ENCODE measurements at places on chromosomes 5 and 9.
A peak's percentile ranks its signal among the peaks of the same experiment; 100 is the strongest.

GRCh38 chr9:124352616-124353015, 62.6 kb downstream of the PSMB7 start:
- no peak for DNase-seq

DNA sequence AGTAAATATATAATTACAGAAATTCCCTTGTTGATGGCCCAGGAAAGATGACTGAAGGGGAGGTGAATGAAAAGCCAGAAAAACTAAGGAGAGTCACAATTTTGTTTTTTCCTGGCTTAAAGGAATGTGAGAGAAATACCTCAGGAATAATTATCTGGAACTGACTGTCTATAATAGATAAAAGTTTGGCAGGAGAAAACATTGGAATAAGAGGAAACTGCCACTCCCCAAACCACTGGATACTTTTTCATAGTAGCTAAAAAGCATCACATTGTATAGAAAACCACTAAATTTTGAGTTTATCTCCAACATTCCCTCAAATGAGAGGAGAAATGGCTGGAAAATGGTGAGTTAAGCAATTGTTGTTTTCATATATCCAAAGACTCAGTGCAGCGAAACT, 326.0 kb downstream of the NPR3 start:
- no peak for DNase-seq

DNA sequence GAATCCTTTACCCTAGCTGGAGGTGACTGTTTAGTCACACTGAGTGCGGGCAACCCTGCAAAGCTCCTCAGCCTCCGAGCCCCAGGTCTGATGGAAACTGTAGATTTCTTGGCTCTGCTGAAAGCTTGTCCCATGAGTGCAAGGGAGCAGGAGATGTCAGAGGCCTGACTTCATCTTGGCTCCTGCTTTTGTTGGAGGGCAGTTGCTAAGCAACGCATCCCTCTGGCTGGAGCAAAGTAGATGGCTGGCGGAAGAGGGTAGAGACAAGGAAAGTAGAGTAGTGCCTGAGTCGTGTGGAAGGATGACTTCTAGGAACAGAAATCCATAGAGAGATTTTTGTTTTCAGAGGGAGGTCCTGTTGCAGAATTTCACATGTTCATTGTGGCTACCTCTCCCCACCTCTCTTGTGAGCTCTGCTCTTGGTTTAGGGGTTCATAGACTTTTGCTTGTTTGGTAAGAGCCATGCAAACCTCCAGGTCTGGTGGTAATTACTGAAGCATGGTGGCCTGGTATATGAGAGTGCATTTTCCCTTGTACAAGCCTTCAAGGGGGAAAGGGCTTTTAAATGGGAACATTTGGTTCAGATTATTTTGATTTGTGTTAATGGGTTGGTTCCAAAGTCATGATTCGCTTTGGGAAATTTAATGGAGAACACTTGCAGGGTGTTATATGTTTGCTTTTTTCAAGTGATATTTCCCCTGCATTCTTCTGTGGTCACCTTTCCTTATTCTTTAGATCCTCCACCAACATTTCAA, 71.5 kb downstream of the ARHGAP26 start:
- no peak for DNase-seq

- peak; percentile 13 for DNase-seq
Observed at GRCh38 chr9:135989722-135990467, 28.7 kb upstream of the UBAC1 start.

DNA sequence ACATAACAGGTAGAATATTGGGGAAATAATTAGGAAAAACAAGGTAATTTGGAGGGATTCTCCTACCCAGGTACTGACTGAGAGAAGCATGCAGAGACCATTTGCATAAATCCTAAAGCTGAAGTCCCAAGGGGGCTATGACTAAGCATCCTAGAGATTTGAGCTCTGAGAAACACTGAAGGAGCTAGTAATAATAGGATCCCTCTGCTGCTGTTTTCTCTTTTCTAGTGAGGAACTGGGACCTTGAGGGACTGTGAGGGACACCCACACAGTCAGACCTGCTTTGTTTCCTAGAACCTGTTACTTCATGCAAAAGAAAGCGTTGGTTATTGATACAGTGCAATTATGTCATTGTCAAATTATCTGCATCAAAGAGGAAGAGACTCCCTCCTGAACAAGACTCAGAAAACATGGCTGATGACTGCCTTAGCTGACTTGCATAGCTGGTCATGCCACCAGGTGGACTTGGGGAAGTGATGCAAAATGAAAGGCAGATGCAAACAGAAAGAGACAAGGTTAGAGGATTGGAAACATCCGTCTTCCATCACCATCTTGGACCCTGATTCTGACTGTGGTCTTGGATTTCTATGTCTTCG, 335.4 kb downstream of the NTRK2 start:
- DNase-seq: no peak

DNA sequence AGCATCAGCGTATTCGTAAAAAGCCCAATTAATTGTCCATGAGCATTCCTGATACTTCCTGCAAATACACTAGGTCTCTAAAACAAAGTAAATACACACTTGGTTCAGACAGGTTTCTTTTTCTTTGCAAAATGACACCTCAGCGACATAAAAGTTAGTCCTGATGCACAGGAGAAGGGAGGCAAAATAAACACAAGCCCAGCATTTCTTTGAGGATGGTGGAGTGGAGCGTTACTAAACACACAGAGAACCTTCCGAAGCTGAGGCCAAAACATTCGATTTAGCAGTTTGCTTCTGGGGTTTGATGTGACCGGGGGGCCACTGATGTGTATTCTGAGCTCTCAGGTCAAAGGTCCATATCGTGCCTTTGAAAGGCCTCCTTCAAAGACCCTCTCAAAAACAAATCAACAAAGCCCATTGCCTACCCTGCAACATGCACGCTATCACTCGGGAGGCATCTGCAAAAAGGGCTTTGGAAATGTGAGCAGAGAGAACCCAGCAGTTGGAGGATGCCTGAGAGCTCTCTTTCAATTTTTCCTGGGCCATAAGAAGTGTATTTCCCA, 268.4 kb upstream of the PANK3 start:
- DNase-seq: no peak

DNA sequence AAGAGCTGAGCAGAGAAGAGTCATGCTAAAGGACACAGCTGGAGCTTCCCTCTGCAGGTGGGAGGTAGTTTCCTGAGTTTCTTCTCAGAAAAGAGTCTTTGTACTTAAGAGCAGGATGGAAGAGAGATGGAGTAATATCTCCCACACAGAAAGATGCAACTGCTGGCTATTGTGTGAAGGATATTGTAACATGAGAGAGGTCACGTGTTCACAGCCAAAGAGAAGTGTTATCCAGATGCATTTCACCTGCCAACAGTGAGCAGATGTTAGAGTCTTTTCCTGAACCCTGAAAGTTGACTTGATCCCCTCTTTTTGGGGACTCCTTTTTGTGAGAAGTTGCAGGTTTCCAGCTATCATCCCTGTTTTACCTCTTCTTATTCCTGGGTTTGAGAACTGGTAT, 14.0 kb upstream of the TRIO start:
- DNase-seq: no peak

DNA sequence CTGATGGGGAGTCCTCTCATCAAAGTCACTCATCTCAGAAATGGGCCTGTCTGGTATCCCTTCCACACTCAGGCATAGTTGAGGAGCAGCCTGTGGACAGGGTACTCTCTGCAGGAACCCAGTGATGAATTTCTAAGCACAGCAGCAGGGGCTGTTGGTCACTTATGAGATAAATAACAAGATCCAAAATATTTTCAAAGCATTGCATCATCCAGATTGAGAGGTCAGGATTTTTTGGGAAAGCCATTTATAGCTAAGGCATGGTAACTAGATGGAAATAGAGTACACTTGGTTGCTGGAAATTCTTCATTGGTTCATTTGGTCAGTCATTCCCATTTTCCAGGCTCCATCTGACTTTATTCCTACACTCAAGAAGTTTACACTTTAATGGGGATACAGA, 246.8 kb upstream of the RAI14 start:
- DNase-seq: no peak

GRCh38 chr5:139185589-139185988, 12.6 kb downstream of the SIL1 start:
- DNase-seq: no peak

DNA sequence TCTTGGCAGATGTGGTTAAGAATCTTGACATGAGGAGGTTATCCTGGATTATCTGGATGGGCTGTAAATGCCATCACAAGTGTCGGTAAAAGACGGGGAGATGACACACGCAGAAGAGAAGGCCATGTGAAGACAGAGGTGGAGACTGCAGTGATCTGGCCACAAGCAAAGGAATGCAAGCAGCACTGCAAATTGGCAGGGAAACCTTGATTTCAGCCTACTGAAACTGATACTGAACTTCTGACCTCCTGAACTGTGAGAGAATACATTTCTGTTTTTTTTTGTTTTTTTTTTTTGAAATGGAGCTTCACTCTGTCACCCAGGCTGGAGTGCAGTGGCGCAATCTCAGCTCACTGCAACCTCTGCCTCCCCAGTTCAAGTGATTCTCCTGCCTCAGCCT, 92.4 kb upstream of the NFIL3 start:
- no peak for DNase-seq

GRCh38 chr5:66848749-66849641, 252.8 kb downstream of the MAST4 start:
- no peak for DNase-seq

DNA sequence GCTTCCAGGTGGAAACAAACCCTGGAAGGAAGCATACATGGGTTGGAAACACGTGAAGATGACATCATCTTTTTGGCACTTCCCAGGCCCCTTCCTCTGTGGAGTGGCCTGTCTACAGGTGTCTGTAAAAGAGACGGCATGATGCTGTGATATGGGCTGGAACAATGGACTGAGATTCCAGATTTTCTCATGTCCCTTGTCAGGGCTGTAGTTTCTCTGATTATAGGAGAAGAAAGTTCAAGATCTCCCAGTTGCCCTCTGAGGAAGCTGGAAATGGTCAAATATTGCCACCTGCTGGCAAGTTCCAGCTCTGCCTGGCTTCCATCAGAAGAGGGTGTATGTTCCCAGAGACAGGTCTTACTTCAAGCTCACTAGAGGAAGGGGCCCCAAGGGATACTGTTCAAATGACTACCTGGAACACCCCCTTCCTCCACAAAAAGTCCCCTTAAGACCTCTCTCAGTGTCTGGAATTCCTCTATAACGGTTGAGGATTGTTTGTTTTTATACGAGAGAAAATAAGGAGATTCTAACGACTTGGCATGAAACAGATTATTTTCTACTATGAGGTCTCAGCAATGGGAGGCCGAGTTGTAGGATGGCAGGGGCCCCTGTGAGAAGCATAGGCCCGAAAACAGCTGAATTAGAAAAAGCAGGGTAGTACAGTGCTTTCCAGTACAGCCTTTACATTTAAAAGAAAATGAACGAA, 7.3 kb upstream of the ANXA6 start:
- peak; percentile 30 for DNase-seq

GRCh38 chr5:169263591-169263990, 37.3 kb downstream of the SLIT3 start:
- no peak for DNase-seq

- DNase-seq: no peak
Observed at GRCh38 chr5:88813805-88814575, 69.0 kb downstream of the MEF2C start.

GRCh38 chr5:82595113-82595512, 317.0 kb upstream of the RPS23 start:
- no peak for DNase-seq

GRCh38 chr5:73236541-73237128, 63.6 kb downstream of the TMEM174 start:
- DNase-seq: no peak

- DNase-seq: no peak
Observed at GRCh38 chr5:137737349-137738131, 1.7 kb upstream of the KLHL3 start.

- no peak for DNase-seq
Observed at GRCh38 chr9:136289651-136290507, 14.0 kb downstream of the CCDC187 start.

DNA sequence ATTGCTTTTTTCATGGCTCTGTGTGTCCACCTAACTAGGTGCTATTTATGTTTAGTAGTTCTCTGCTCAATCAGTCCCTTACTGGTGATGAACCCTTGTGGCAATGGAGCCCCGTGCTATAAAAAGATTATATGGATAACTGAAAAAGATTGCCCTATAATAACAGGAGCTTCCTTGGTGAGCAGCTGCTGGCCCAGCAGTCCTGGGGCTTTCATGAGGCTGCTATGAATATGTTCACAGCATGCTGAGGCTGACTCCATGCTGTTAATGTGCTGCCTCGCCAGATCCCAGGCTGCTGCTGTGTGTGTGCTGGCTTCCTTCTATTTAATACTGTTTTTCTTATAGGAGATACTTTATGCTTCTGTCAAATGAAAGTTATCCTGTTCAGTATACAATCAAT, 357.5 kb downstream of the TAF11L14 start:
- peak; percentile 68 for DNase-seq

DNA sequence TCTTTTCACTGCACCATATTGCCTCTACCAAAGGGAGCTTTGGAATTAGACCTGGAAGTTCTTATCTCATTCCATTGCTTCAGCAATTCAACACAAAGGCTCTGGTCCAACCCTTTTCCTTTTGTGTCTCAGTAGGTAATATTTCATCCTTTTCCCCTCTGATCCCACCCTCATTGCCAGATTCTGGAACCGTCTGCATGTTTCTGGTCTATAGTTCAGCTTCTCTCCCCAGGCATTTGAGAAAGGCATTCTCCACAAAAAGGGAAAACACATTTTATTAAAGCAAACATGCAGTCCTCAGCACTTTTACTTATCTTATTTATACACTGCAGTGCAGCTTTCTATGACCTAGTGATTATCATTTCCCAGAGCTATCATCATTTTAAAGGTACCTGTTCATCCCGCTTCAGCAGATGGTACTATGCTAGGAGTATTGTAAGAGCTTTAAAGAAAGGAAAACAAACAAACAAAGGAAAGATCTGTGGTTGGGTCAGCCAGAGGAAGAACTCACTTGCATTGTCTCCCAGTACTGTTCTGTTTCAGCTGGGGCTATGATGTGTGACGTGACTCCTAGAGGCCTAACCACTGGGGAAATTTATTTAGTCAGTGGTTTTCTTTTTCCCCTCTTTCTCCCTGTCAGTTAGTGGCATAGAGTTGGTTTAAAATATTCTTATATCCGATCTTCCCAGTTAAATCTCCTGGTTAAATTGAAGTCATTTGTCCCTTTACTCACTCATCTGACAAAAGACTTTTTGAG, 269.2 kb downstream of the TMEM38B start:
- DNase-seq: no peak

DNA sequence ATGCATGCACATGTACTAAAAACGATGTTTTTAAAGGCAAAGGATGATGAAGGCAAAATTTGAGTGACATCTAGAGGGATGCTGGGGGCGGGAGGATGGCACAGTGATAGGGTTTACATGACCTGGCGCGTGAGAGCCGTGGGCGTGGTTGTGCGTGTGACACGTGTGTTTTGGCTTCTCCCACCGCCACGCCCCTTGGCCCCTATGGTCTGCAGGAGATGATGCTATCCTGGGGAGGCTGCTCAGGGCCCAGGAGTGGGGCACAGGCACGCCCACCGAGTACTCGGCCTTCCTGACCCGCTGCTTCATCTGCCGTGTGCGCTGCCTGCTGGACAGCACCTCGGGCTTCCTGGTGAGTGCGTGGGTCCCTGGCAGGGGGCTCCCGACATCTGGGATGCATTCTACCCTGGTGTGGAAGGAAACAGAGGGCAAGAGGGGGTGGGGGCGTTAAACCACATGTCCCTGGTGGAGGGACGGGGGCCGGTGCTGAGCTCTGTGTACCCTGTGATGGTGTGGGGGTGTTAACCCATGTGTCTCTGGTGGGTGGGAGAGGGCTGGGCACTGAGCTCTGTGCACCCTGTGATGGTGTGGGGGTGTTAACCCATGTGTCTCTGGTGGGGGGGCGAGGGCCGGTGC, 19.2 kb upstream of the EXOC3 start:
- DNase-seq: no peak
